Smooth muscle cell of bladder (primary cell): ENCODE measurements at places on chromosomes 2 and 18. TPM values are rescaled to one million over a fixed set of nuclear protein-coding genes. Genes with fewer than 3 reads are reported as not detected.

Gene TEX44
- not detected in 2 replicates for total RNA-seq

Gene ZNF385B
- 0.09 TPM in 1 of 2 replicates, not detected in the other for total RNA-seq

Gene FMNL2
- total RNA-seq = 20.8 and 21.2 TPM in 2 replicates

Gene LRRFIP1
- total RNA-seq = 41.7 and 49.8 TPM in 2 replicates

Gene STRADB
- total RNA-seq = 37.1 and 44.5 TPM in 2 replicates

Gene SCN9A
- total RNA-seq = 7.8 and 11.6 TPM in 2 replicates

Gene CPLX4
- total RNA-seq = not detected in 2 replicates

Gene DSC2
- under 0.01 TPM in 1 of 2 replicates, not detected in the other for total RNA-seq

Gene TUBB8B
- not detected in 2 replicates for total RNA-seq

Gene EPB41L3
- total RNA-seq = 10.1 and 30.4 TPM in 2 replicates

Gene PSMG2
- total RNA-seq = 65.2 and 87.3 TPM in 2 replicates

Gene DSG2
- total RNA-seq = 2.3 and 23.3 TPM in 2 replicates

Gene CASP8
- 19.1 and 21.5 TPM in 2 replicates for total RNA-seq

Gene GRHL1
- total RNA-seq = 0.37 and 0.57 TPM in 2 replicates

Gene GAREM1
- 4.1 and 4.3 TPM in 2 replicates for total RNA-seq

Gene OXER1
- total RNA-seq = under 0.01 TPM in 1 of 2 replicates, not detected in the other

Gene SCYGR5
- not detected in 2 replicates for total RNA-seq

Gene NYAP2
- total RNA-seq = under 0.01 TPM in 1 of 2 replicates, not detected in the other

Gene RESP18
- total RNA-seq = not detected in 2 replicates

Gene RAMP1
- total RNA-seq = 10.1 and 10.5 TPM in 2 replicates

Gene CDC42EP3
- 13.8 and 16.9 TPM in 2 replicates for total RNA-seq

Gene CAD
- total RNA-seq = 19.6 and 28.0 TPM in 2 replicates

Gene FAM110C
- 0.09 TPM in 1 of 2 replicates, not detected in the other for total RNA-seq

Gene ANTXR1
- 262 and 309 TPM in 2 replicates for total RNA-seq

Gene RNF144A
- 1.1 and 2.8 TPM in 2 replicates for total RNA-seq

Gene PARD3B
- total RNA-seq = 16.5 and 19.1 TPM in 2 replicates

Gene STPG4
- total RNA-seq = 0.28 and 0.37 TPM in 2 replicates

Gene MC5R
- not detected in 2 replicates for total RNA-seq

Gene HOXD13
- 0.09 and 0.28 TPM in 2 replicates for total RNA-seq

Gene RIT2
- total RNA-seq = not detected in 2 replicates

Gene OSBPL6
- 1.1 and 1.4 TPM in 2 replicates for total RNA-seq

Gene LDLRAD4
- 0.71 and 3.1 TPM in 2 replicates for total RNA-seq

Gene NMUR1
- not detected in 2 replicates for total RNA-seq

Gene RTP5
- not detected in 2 replicates for total RNA-seq

Gene WDR75
- 42.1 and 44.8 TPM in 2 replicates for total RNA-seq
